ENCODE measurements at places on chromosomes 5 and 9.

GRCh38 chr9:123925819-123926218, 4.1 kb downstream of the DENND1A start:
- no peak for DNase-seq

DNA sequence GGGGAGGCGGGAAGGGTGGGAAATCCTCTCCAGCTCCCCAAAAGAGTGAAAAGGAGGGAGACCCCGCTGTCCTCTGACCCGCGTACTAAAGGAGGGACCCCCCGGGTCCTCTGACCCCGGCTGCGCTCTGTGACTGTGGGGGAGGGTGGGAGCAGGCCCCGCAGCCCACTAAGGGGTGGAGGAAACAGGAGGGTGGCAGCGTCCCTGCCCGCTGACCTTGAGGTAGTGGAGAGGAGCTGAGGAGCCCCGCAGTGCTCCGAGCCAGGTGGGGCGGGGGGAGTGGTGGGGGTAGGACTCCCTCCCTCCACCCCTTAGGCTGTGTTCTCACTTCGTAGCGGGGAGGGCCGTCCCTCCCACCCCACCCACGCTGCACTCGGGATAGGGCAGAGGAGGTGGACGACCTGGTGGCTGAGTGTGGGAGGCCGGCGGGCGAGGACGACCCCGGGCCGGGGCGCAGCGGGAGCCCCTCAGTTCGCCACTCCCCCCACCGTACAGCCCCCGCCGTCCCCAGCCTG, 449 bp upstream of the ADCY2 start:
- no peak for DNase-seq

DNA sequence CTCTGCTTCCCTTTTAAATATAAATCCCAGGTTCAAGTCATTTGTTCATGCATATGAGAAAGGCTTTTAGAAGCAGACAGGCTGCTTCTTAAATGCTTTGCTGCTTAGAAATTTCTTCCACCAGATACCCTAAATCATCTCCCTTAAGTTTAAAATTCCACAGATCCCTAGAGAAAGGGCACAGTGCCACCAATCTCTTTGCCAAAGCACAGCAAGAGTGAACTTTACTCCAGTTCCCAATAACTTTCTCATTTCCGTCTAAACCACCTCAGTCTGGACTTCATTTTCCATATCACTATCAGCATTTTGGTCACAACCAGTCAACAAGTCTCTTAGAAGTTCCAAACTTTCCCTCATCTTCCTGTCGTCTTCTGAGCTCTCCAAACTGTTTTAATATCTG, 679.8 kb upstream of the FTMT start:
- no peak for DNase-seq

DNA sequence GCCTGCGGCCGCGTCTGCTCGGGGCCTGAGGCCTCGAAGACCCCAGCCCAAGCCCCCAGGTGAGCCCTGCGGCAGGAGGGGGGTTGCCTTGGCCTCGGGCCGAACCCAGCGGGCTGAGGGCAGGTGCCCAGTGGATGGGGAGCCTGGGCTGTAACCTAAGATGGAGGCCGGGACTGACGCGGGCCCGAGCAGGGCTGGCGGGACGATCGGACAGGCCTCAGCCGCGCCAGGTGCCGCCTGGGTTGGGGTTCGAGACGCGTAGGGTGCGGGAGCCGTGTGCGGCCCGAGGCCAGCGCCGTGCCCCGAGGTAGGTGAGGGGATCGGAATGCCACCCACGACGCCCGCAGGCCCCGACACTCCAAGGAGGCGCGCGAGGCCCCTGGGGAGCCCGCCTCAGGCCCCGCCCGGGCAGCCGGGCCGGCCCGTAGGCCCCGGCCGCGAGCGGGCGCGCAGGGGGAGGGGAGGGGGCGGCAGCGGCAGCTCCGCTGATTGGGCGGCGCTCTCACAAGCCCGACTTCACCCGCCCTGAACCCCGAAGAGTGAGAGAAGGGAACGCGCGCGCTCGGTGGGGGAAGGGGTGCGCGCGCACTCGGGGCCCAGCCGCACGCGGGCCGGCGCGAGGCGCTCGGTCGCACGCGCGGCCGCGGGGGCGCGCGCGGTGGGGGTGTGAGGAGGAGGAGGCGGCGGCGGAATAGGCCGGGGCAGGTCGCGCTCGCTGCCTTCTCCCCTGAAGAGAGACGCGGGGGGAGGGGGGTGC, at the start of gene NSD1:
Gene NSD1, plus strand, starts transcription at position 678 of the 757 bp plus-strand sequence. CDS start 1,331 bp downstream, outside the sequence.
- peak; percentile 92 for DNase-seq

- no peak for DNase-seq
These were observed 156.4 kb downstream of the ST8SIA4 start for GRCh38 chr5:100746730-100747129.

DNA sequence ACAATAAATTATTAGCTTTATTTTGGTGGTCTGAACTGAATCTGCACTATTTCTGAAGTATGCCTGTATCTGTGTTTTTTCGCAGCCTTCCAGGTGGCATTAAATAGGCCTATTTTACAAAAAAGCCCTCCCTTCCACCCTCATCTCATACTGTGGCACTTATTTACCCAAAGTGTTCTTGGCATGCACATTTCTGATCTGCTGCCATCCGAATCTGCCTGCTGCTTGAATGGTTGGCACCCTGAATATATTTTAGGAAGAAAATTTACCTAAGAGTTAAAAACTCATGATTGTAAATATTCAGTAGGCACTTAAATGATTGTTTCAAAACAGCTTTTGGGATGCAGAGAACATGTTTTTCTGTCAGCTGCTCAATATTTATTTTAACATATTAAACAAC, 150.1 kb downstream of the SLC28A3 start:
- no peak for DNase-seq

DNA sequence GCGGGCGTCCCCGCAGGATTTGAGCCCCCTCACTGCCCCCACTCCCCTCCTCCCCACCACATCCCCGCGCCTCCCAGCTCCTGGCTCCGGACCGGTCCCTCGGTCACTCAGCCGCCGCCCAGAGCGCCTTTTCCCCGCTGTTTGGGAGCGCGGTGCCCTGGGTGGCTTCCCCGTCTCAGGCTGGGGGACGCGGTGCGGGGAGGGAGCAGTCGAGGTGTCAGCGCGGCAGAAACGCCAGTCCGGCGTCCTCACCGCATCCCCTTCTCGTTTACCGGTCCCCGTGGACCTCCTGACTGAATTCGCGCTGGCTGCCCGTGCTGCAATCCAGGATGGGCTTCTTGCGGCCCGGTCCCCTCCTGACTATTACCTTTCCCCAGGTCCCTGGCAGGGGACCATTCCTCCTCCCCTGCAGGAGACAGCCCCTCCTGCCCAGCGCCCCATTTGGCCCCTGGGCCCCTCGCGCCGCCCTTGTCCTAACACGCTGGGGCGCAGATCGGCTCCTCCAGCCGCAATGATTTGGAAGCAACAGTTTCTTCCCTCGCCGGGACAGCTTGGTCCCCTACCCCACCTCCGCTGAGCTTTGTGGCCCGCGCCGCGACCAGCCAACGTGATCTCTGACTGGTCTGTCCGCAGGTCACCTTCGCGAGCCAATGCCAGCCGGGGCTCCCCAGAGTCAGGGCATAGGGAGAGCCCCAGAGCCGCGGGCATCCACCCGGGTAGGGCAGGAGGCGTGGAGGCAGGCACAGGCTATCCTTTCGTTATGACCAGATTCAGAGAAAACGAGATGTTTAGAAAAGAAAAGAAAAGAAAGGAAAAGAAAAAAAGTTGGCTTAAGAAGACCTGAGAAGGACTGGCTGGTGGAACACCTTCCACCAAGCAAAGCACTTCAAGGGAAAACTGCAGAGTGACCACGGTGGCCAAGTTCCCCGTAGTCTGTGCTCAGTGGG, 1.2 kb downstream of the ANKRD33B start:
- DNase-seq = peak; percentile 11

DNA sequence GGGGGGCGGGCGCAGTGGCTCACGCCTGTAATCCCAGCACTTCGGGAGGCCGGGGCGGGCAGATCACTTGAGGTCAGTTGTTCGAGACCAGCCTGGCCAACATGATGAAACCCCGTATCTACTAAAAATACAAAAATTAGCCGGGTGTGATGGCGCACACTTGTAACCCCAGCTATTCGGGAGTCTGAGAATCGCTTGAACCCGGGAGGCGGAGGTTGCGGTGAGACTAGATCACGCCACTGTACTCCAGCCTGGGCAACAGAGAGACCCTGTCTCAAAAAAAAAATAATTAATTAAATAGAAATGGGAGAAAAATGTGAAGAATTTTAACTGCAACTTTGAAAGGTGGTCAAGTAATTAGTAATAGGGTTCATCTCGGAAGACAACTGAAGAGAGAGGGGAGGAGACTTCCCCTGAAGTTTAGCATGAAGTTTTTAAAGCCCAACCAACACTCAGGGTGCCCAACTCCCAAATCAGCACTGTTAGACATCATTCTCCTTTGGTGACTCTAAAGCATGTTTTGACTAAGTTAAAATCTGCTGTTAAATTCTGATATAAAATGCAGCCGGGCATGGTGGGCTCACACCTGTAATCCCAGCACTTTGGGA, 1.4 kb upstream of the CSNK1A1 start:
- no peak for DNase-seq

GRCh38 chr9:121596515-121596914, 54.9 kb upstream of the DAB2IP start:
- DNase-seq = no peak

DNA sequence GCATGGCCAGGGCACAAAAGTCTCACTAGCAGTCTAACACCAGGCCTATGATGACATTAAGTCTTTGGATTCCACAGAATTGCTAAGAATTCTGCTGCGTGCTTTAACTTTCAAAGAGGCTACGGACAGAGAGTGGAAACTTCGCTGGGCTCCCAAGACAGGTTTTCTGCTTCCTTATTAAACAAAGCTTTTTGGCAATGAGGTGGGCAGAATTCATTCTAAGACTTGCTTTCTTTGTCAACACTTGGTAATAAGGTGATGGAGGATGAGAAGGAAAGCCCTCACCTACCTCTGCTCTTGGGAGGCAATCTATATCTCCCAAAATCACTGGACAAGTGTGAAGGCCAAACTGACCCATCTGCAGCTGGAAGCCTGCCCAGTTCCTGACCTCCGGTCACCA, 231.9 kb downstream of the ATPSCKMT start:
- DNase-seq = no peak

DNA sequence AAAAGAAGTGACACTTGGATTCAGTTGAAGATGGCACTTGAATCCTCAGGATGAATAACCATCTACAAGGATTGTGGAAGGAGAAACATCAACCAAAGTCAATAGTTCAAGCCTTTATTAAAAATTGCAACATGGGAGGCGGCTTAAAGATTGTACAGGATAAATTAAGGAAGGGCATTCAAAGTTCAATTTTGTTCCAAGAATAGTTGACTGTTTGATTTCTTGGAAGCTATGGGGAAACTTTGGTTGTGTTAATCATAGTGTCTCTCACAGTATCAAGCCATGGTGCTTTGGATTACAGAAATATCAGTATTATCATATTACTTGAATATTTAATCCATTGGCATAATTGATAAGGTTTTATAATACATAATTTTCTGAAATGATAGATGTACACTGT, 1844.3 kb downstream of the MAT2B start:
- DNase-seq = no peak

- DNase-seq = no peak
These were observed 6.2 kb downstream of the OR2S2 start for GRCh38 chr9:35951736-35952135.

DNA sequence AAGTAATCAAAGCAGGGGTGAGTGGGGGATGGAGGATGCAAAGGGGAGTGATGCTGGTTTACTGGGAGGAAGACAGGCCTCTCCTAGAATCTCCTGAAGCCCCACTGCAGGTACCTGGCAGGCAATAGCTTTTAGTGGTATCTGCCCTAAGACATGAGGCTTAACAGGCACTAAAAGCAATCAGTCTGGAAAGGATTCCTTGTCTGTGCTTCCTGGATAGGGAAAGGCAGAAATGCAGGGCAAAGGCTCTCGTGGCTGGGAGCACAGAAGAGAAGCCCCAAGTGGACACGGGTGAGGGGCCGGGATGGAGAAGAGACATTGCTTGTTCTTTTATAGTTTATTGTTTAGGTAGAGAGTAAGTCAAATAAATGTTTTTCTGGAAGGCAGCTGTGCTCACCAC, 40.1 kb downstream of the CCNJL start:
- DNase-seq = no peak

DNA sequence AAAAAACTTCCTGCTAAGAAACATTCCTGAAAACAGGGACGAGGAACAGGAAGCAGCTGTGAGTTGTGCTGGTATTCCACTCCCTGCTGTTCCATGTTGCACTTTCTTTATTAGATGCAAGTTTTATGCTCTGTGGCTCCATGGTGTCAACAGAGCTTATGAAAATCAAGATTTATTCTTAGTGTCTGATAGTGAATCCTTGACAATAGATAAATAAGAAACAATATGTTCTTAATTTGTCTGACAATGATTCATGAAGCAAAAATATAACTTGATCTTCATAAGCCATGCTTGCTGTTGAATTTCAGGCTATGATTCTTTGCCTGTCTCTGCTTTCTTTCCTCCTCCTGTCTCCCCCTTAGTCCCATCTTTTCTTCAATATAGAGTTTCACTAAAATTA, 119.6 kb downstream of the DROSHA start:
- DNase-seq = no peak

DNA sequence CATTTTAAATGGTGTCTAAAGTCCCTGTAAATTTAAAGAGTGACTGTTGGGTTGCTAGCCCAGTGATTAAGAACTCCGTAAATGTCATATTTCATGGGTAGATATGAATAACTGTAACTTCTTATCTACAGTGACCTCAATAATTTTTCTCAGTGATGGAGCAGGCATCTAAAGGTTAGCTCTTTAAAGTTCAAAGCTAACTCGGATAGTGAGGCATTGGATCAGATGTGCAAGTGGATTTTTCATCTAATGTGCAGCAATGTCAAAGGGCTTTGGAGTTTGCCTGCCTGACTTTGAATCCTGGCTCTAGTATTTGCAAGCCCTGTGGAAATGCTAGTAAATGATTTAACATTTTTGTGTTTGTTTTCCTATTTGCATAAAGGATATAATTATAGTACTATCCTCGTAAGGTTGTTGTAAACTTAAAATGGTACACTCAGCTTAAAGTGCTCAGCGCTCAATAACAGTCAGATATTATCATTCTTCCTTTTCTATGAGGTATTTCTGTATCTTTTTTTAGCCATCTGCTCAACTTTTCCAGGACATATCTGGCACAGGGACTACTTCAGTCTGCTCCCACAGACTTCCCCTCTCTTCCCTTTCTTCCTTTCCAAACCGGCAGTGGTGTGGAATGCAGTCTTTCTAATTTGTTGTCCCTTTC, 163.7 kb upstream of the ELL2 start:
- DNase-seq = no peak

DNA sequence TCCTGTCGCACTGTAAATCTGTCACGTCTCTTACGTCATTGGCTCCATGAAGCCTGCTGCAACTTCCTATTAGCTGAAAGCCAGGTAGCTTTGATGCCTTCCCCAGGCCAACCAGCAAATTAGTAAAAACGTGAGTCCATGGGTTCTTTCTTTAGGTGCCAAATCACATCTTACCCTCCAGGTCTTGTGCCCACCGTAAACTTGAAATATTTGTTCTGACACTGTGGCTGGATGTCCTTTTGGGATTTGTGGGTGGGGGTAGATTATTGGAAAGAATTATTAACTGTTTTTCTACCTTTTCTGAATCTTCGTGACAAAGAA, 172.8 kb downstream of the NR3C1 start:
- no peak for DNase-seq

- no peak for DNase-seq
These were observed 36.7 kb upstream of the CCDC112 start for GRCh38 chr5:115333164-115333563.

GRCh38 chr9:128636556-128637530, 19.8 kb downstream of the DYNC2I2 start:
- DNase-seq = no peak

GRCh38 chr9:136295542-136296433, 8.1 kb downstream of the CCDC187 start:
- no peak for DNase-seq
